ENCODE measurements at places on chromosomes 11 and 22.

DNA sequence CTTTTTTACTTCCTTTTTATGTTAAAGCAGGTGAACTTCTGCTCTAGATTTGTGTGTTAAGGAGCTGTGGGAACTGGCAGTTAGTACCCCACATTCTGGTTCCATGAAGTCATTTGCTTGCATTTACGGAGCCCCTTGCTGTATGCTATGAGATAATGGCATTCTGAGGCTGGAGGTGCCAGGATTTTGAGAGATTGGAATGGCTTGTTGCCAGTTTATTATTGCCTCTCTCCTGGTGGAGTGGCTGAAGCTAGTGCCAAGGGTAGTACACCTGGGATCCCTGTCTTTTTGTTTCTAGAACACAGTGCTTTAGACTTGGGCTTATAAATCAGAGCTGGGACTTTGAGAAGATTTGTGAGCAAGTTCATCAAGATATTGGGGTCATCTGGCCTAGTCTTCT, 73.8 kb downstream of the STIM1 start:
- DNase-seq, result no peak

DNA sequence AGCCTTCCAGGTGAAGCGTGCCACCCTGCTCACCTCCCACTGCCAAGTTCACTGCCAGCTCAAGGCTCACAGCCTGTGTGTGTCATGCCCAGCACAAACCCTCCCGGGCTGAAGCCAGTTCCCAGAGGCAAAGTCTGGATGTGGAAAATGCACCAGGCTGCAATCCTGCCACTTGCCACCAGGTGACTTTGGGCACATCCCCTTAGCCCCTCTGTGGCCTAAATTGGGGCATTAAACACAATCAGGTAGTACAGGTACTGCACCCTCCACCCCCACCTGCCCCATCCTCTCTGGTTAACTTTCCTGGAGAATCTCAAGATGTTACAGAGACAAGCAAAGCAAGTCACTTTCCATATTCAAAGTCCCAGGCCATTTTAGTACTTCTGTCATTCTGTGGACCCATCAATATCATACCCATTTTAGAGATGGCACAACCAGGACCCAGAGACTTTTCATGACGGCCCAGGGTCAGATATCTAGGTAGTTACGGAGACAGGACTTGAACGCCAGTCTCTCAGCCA, 1.8 kb upstream of the RASD2 start:
- no peak for DNase-seq

- peak; percentile 70 for DNase-seq
These were observed 6.0 kb downstream of the NDUFV1 start for GRCh38 chr11:67612751-67613150.

- DNase-seq, result no peak
These were observed 122.2 kb downstream of the ST3GAL4 start for GRCh38 chr11:126477535-126478305.

- no peak for DNase-seq
These were observed 26.9 kb downstream of the MACROD1 start for GRCh38 chr11:64139049-64139448.

- peak; percentile 99 for DNase-seq
These were observed 32.1 kb downstream of the A4GALT start for GRCh38 chr22:42688241-42689211.

- no peak for DNase-seq
These were observed 2.7 kb downstream of the CD5 start for GRCh38 chr11:61104963-61105362.

- DNase-seq, result no peak
These were observed 2.9 kb downstream of the NAGA start for GRCh38 chr22:42067671-42068251.

Measured in coronary artery (tissue), 2 donors.